ENCODE measurements at places on chromosomes 5 and 9. TPM values are rescaled to one million over a fixed set of nuclear protein-coding genes. Genes with fewer than 3 reads are reported as not detected.

Gene PELO
- total RNA-seq: 38.7 TPM

Gene PCDHA9
- total RNA-seq: 0.85 TPM

Gene SLC34A1
- 0.91 TPM for total RNA-seq

Gene TAF11L8
- total RNA-seq: not detected

Gene MEGF10
- 0.25 TPM for total RNA-seq

GRCh38 chr5:138659121-138659520, 83.9 kb upstream of the HSPA9 start:
- DNase-seq: peak; percentile 58

- DNase-seq: peak; percentile 15
These were observed 85.6 kb downstream of the PTTG1 start for GRCh38 chr5:160507221-160507721.

DNA sequence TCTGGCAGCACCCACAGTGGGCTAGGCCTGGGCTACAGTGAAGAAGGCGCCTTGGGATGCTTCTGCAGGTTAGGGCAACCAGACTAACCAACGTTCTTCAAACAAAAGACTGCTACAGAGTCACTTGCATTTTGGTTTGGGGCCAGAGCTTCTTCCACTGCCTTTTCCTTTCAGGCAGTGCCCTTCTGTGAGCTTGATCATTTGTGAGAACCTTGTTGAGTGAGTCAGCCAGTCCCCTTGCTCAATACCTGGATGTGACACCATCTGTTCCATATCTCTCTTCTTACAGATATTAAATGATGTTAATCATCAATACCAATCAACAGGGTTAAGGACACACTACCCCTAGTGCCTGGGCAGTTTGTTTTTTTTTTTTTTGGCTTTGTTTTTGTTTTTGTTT, 46.5 kb upstream of the VDAC1 start:
- no peak for DNase-seq

- peak; percentile 80 for DNase-seq
These were observed 370.4 kb downstream of the GLIS3 start for GRCh38 chr9:3929345-3930047.

DNA sequence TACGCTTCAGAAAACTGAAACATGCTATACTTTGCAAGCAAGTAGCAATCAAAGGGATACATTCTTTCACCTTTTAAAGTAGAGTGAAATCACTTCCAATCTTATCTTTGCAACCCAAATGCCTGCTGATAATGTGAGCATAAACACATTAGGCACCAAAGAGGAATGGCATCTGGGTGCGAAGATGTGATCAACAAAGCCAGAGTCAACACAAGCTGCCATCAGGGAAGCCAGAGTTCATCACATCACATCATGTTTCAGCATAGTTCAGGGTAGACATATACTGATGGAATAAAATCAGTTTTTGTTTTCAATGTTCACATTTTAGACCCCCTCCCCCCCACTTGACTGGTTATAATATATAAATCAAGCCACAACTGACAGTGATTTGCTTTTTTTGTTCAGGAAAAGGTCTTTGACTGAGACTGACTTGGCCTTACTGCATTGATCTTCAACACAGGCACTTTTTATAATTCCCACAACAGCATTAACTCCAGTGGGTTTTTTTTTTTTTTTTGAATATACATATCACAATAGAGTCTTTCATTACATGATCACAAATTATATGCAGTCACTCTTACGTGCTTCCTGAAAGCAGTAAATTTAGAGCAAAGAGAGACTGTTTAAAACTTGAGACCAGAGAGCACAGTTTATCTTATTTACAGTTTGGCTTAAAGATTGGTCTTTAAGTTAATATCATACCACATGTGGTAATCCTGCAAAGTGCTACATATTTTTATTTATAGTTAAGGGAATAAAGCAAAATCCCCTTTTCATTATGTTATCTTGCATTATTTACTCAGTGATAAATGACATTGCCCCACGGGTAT, 20.3 kb downstream of the AOPEP start:
- no peak for DNase-seq

DNA sequence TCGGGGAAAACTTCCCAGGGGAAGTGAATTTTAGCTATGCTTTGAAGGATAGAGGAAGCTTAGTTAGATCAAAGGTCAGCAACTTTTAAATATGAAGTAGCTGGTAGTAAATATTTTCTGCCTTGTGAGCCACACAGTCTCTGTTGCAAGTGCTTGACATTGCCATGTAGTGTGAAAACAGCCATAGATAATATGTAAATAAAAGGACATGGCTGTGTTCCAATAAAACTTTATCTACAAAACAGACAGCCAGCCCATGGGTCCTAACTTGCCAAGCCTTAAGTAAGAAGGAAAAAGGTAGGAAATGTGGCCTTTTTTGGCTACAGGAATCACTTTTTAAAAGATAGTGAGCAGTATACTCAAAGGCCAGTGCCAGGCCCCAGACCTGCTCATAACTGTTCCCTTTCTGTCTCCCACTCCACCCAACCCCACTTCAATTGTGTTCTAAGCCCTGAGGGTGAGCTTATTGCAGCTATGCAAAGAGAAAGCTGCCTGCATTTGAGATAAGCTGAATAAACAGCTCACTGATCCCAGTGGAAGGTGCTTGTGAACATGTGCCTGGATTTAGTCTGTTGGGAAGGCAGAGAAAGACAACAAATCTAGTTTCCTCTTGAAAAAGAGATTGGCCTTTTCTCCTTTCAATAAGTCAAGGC, 113.0 kb upstream of the TRIM32 start:
- no peak for DNase-seq

DNA sequence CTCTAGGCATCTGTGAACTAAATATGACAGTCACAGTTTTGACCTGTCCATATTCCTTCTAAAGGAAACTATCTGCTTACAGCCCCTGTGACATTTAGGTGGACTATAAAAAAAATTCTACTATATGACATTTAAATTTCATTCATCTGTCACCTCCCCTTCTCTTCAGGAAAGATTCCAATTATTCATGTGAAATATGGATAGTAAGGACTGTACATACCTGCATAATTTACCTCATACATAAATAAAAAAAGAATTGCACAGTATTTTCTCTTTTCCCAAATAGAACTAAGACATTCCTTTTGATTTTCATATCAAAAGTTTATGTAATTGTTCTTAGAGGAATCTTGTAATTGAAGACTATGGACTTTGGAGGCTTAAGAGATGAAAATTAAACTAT, 192.3 kb upstream of the GRIN3A start:
- DNase-seq: no peak

DNA sequence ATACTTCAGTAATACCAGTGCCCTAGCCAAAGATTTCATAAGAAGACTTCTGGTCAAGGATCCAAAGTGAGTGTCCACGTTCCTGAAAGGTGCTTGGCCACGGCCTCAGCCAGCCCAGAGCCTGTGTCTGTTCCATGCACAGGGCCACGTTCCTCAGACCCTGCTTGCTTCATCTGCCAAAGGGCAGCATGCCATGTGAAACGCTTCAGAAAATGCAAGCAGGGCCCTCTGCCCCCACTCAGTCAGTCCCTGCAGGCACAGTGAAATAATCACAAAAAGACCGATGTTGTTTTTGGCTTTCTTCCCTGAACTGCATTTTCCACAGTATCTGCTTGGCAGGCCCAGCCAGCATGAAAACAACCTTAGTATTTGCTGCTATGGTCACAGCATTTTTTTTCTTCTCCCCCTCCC, 85.5 kb upstream of the CTSL start:
- DNase-seq: peak; percentile 18

DNA sequence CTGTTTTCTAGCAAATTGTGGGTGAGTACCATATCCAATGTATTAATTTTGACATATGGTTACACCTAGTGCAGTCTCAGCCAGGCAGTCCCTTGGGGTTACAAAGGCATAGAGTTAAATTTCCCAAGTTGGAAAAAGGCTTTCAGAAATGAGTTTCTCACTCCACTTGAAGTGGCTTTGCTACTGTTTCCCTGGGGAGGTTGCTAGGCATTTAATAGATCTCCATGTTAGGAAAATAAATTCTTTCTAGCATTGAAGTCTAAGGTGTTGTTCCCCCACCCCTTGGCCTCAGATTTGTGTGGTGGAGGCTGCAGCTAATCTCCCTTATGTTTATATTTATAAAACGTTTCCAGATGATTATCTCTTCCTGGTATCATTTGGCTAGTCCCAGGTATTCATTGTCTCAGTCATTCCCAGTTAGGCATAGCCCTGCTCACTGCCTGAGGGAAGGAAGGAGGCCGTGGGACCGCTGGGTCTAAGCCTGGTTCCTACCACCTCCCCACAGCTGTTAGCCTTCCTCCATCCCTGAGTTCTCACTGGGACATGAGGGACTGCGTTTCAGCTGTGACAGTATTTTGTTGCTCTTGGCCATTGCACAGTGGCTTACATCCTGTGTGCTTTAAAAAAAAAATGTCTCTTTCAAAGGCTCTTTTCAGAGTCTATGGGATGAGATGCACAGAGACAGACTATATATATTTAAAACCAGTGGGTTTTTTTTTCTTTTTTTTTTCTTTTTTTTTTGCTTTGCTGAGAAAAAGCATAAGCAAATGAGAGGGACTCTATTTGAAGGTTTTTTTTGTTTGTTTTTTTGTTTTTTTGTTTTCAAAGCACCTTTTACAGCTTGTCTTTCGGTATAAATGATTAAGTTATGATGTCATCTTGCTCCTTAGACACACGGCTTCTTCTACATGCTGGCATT, 121.5 kb downstream of the MAST4 start:
- DNase-seq: peak; percentile 60

GRCh38 chr9:82275258-82275927, 286.8 kb downstream of the SPATA31D1 start:
- no peak for DNase-seq

- DNase-seq: peak; percentile 12
These were observed 244.1 kb downstream of the ADGRV1 start for GRCh38 chr5:90802474-90803317.

DNA sequence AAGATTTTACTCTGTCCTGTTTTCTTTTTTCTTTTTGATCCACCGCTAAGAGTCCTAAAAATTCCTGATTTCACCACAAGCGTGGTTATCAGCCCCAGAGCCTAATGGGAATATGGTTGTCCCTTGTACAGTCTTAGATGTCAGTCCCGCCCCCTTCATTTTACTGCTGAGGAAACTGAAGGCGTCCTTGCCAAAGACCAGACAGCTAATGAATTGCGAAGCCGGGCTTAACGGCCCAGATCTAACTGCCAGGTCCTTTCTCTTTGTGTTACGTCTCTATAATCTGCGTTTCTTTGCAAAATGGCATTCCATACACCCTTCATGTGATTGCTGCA, 497 bp downstream of the NSA2 start:
- peak; percentile 38 for DNase-seq

DNA sequence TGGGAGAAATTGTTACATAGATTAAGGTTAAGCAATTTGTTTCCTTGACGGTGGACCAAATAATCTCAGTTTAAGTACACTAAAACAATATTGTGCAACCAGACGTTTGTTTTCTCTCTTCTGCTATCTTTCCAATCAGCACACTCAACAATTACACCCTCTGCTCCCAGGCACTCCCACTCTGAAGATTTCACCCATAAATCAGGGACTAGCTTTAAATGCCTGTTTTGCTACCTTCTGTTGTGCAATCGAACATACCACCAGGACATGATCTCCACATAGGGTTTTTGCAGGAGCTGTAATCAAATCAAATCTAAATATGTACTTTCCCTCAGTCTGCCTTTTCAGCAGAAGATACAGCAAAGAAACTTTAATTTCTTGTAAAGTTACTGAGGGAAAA, 405.8 kb upstream of the TLE4 start:
- peak; percentile 54 for DNase-seq

GRCh38 chr5:53322257-53322656, 158.2 kb upstream of the FST start:
- no peak for DNase-seq

DNA sequence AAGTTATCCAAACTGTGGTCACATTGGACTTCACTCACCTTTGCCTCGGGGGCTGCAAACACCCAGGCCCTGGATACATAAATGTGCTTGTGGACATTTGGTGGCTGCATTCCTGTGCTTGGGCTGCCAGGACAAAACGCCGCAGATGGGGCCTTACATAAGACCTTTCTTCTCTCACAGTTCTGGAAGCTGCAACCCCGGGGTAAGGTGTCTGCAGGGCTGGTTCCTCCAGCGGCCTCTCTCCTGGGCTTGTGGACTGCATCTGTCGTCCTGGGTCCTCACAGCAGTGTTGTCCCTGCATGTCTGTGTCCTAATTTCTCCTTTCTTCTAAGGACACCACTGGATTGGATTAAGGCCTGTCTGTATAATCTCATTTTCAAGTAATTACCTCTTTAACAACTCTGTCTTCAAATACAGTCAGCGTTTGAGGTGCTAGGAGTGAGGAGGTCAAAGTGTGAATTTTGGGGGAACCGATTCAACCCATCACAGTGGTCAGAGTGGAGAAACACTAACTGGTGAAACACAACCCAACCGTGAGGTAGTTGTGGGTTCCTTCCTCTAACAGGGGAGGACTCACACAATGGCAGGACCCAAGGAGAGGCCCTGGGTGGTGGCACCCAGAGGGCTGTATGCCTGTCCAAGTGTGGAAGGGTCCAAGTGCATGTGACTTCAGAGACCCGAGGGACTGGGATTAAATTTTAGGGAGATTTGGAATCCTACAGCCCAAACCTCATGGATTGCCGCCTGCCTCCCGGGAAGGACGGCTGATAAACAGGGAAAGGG, 415.6 kb downstream of the IRX2 start:
- no peak for DNase-seq

- DNase-seq: no peak
These were observed 10.4 kb upstream of the SLC30A5 start for GRCh38 chr5:69083412-69083811.

- peak; percentile 82 for DNase-seq
These were observed 66.2 kb downstream of the FOXD1 start for GRCh38 chr5:73382401-73382740.

DNA sequence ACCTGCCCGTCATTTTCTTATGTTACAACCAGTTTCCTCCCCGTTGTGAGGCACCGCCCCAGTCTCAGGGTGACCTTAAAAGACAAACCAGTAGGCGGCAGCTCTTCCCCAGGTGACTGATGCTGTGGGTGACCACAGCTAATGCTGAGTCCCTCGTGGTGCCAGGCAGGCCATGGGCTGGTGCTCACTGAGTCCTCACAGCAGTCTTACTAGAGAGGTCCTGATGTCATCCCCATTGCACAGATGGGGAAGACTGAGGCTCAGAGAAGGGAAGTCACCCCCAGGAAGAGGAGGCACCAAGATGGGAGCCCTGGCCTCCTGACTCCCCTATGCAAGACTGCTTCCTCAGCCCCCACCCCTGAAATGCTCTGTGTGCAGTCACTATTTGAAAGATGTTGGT, 978 bp downstream of the CFAP157 start:
- no peak for DNase-seq

- no peak for DNase-seq
These were observed 28.3 kb upstream of the NR3C1 start for GRCh38 chr5:143431789-143432188.

Data from kidney (tissue), 22 donors.